Fibroblast of lung (primary cell): ENCODE measurements at places on chromosomes 12 and 14.

GRCh38 chr14:70052990-70053389 is 135.8 kb downstream of the SLC8A3 start:
- peak; percentile 41 for DNase-seq

GRCh38 chr12:91572869-91573268 is 390.3 kb upstream of the DCN start:
- DNase-seq = peak; percentile 30

DNA sequence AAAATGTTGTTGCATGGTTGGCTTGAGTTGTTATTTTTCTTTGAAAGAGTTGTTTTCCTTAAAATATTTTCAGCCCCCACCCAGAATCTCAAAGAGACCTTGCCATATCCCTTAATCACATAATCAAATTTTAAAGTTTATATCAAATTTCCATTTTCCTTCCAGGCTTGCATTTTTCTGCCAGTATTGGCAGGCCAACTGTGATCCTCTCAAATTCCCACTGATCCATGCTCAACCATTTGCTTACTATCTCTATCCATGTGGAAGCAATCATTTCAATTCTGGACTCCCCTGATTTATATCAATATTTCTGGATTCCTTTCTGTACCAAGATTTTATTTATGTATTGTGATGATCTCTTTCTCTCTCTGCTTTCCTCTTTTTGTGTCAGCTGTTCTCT is 64.2 kb upstream of the PYGL start:
- no peak for DNase-seq

GRCh38 chr14:60945984-60946383 is 34.9 kb downstream of the TRMT5 start:
- DNase-seq = no peak

DNA sequence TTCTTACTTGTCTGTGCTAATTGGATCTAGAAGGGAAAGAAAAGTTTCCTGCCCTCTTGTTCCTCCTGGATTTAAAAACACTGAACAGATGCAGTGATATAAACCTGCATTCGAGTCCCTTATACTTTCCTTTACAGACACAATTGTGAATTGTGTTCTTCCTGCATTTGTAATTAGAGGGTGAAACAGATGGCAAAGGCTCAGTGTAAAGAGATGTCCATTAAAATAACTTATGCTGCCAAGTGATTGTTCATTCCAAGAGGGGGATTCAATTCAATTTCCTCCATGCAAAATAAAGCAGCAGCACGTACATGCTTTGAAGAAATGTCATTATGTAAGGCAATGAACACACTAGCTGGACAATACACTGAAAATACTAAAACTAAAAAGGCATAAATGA is 248.3 kb upstream of the LRIG3 start:
- no peak for DNase-seq
